Cerebellum (tissue), 4 donors: ENCODE measurements at places on chromosomes 4 and X.

DNA sequence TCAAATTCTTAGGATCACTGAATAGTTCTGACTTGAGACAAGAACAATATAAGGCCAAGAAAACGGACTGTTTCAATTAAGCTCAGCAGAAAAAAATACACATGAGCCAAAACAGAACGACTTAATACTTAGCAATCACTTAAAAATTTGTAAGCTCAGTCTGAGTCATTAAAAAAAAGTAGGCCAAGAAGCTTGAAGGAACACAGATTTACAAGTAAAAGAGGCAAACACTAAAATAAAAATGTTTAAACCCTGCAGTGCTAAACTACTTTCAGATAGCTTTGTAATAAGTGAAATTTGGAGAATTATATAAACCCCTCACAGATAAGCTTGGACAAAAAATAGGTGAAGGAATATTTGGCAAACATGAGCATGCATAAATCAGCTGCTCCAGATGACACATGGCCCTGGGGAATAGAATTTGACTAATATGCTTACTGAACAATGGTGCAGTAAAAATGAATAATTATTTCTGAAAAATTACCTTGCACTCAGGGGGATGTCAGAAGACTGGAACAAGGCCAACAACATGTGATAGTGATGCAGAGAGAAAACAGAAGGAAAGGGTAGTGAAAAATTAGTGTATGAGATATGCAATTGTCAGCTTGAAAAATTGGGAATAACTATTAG, 49.6 kb downstream of the LNX1 start:
- no peak for DNase-seq

- no peak for DNase-seq
These were observed 99.5 kb downstream of the CCSER1 start for GRCh38 chr4:90226734-90227133.

- DNase-seq = no peak
These were observed 247.2 kb upstream of the EPHA5 start for GRCh38 chr4:65917486-65917885.

DNA sequence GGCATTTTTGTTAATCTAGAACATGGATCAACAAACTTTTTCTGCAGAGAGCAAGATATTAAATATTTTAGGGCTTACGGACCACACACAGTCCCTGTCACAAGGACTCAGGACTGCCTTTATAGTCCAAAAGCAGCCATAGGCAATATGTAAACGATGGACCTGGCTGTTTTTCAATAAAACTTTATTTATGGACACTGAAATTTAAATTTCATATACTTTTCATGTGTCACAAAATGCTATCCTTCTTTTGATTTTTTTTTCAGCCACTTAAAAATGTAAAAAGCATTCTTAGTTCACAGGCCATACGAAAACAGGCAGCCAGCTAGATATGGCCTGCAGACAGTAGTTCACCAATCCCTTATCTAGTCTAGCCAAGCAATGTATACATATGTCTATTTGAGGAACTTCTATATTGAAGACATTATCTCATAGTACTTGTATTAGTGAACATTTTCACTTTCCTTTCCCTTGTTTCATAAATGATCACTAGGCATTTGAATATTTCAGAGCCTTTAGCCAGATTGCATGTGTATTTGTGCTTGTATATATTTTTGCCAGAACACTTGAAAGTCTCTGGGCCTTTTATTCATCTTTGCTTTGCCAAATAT, 350.9 kb downstream of the RPA4 start:
- no peak for DNase-seq

DNA sequence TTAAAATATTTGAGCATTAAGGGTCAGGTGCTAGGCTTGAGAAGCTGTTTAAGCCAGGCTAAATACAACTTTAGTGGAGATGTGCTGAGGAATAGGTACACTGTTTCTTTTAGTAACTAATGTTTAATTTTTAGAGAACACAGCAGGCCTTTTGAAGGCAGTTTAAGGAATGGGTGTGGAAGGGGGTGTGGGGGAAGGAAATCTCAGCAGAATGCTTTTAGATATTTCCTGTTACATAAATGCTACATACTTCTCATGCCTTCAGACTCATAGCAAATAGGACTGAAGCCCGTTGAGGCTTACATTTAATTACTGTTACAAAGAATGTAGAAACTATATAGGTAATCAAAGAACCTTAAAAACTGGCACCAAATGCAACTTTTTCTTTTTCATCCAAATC, 66.3 kb downstream of the WWC2 start:
- no peak for DNase-seq

GRCh38 chr4:5696341-5696740, 12.0 kb downstream of the EVC2 start:
- DNase-seq = no peak

- no peak for DNase-seq
These were observed 150.9 kb downstream of the BCOR start for GRCh38 chrX:39946822-39947221.

- no peak for DNase-seq
These were observed 1403.1 kb upstream of the TENM3 start for GRCh38 chr4:180840142-180840541.

- DNase-seq = no peak
These were observed 12.8 kb upstream of the UGT2B10 start for GRCh38 chr4:68803013-68803412.

GRCh38 chr4:8778291-8778690, 93.3 kb downstream of the HMX1 start:
- DNase-seq = no peak

GRCh38 chr4:53039741-53040458, 177.8 kb downstream of the RASL11B start:
- DNase-seq = no peak

- no peak for DNase-seq
These were observed 123.7 kb downstream of the STOX2 start for GRCh38 chr4:184028561-184029374.

- peak; percentile 7 for DNase-seq
These were observed 32.5 kb downstream of the LANCL3 start for GRCh38 chrX:37603938-37604409.

- DNase-seq = no peak
These were observed 121.8 kb upstream of the ADAMTS3 start for GRCh38 chr4:72690771-72691170.

DNA sequence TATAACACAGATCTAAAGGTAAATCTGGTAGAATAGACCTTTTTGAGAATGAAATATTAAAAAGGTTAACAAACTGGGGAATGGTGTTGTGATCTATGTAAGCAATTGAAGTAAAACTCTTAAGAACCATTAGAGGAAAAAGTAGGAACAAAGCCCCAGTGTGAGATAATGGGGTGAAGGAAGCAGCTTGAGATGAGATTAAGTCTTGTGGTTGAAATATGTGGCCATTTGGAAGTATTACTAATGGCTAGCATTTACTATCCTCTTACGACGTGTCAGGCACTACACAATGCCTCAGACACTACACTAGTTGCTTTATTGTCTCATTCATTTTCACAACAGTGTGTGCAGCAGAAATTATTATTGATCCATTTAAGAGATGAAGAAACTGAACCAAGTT, 25.9 kb upstream of the NDNF start:
- no peak for DNase-seq
